CD4-positive, alpha-beta T cell treated with Interleukin-21 for 1 hour (primary cell): ENCODE measurements at places on chromosomes 4 and X.

GRCh38 chr4:92421920-92422319 is 118.2 kb downstream of the GRID2 start:
- DNase-seq = no peak

GRCh38 chr4:7541414-7541810 is 106.7 kb upstream of the PSAPL1 start:
- DNase-seq = no peak

- DNase-seq = no peak
Measured at GRCh38 chrX:123230798-123231197, 46.7 kb downstream of the GRIA3 start.

DNA sequence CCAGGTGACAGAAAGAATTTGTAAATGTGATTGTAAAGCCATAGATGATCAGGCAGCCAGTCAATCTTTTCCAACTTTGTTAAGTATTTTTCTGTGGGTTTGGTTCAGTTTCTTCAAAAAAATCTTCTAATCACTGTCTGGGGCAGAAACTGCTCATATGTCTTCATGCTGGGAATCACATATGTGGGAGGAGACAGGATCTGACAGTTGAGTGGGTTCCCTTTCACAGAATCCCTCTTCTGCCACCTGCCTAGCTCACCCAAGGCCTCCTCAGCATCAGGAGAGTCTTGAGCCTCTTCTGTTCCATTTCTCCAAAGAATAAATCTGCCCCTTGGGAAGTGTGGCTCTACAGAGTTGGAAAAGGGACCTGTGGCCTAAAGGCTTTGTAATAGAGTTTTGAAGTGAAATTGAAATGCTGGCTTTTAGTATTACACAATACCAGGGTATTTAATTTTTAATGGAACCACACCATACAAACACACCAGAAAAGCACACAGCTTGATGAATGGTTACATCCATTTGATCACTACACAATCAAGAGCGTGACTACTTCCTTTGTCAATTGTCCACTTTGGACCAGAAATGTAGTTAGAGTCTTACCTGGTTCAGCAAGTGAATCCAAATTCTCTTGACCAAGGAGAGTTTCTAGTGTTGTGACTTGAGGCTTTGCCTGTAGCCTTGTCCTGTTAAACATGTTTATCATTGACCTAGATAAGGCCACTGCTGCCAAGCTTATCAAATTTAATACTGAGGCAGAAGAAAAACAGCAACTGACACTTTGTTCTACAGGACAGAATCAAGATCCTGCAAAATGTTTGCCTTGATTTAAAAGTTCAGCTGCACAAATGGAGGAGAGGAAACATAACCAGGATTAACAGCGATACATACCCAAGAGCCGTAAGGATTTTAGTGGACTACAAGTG is 20.4 kb downstream of the MSMO1 start:
- no peak for DNase-seq

DNA sequence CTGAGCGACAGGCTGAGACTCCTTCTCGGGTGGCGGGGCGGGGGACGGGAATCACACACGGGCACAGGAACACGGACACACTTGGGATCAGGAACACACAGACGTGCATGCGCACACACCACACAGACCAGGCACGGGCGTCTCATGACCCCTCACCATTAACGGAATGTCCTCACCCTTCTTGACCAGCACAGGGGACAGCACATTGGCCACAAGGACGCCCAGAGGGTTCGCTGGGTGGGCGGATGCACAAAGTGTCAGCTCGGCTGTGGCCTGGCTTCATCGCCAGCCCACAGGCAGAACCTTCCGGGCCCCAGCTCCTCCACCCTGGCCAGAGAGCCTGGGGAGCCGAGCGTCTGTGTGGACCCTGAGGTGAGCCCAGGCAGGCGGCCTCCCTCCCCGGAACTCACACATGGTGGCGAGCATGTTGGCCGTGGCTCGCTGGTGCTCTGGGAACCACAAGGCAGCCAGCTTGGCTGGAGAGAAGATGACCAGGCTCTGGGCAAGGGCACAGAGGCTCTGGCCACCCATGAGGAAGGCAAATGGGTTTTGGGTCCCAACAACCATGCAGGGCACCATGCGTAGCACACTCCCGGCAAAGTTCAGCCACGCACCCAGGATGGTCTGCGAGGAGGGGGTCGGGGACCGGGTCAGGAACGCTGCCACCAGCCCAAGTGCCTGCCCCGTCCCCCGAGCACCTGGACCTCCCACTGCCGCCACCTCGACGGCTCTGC is 3.1 kb downstream of the SLC49A3 start:
- DNase-seq = no peak

DNA sequence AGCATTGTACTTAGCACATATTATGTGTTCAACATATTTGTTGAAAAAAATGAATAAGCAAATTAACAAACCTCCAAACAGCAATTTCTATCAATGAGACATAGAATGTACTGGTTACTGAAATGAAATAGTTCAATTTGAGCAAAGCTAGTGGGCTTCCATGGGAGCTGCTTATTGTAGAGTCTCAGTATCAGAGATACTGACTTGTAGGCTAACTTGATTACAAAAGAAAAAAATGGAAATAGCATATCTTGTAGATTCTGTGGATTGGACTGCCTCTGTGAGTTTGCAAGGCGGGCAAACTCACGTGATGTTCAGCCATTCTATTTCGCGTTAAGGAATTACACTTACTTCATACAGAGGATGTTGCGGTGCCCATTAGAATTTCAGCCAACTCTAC is 222.1 kb upstream of the JADE1 start:
- no peak for DNase-seq

DNA sequence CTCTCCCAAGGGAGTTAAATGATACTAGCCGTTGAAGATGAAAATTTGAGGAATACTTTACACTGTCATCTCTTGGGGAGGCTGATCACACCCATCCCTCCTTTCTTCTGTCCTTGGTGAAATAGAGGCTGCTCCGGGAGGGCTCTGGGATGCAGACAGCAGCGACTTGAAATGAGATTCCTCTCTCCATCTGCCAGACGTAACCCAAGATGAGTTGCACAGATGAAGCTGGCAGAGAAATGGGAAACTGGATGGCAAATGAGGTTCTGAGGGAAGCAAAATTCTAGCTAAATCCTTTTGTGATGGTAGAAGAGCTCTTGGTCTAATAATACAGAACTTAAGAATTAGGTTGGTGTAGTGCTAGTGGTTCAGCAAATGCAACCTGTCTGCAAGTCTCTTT is 201.4 kb downstream of the AASDH start:
- DNase-seq = no peak

GRCh38 chrX:148380650-148381561 is 119.5 kb upstream of the AFF2 start:
- peak; percentile 67 for DNase-seq

- no peak for DNase-seq
Measured at GRCh38 chr4:118751629-118752323, 66.6 kb downstream of the METTL14 start.

DNA sequence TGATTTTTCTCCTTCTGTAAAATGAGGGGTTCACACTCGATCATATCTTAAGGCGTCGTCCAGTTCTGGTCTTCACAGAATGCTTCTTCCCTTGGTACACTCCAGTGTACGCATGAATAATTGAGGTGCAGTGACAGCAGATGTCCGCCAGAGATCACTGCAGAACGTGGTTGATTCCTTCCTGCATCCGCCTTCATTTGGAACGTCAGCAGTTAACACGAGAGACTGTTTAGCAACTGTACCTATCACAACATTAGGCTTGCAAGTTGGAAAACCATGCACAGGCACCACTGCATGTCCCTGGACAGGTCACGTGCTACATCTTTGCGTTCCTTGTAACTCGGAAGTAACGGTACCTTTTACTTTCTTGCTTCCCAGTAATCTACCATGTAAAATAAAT is 66.0 kb upstream of the GEMIN8 start:
- DNase-seq = peak; percentile 50

GRCh38 chrX:132592880-132593279 is 104.0 kb upstream of the MBNL3 start:
- peak; percentile 15 for DNase-seq

DNA sequence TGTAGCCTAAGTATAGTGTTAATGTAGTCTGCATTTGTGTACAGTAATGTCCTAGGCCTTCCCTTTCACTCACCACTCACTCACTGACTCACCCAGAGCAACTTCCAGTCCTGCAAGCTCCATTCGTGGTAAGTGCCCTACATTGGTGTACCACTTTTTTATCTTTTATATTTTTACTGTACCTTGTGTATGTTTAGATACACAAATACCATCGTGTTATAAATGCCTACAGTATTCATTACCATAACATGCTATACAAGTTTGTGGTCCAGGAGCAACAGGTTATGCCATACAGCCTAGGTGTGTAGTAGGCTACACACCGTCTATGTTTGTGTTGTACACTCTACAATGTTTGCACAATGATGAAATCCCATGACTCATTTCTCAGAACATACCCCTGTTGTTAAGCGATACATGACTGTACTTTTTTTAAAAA is 15.4 kb downstream of the TSPAN5 start:
- DNase-seq = no peak

DNA sequence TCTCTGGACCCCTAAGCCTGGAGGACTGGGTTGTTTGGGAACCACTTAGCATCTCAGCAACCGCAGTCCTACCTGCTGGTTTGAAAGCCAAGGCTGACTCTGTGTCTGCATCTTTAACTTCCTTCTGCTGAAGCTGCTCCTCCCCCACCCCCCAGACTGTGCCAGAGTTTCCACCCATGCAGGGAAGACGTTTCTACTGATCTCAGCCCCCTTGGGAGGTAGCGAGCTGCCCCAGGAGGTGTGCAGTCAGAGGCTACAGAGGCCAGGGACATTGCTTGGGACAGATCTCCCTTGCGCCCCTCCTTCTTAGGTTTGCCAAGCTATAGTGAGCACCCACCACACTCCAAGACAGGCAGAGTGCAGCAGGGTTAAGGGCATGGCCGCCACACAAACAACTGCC is 4.7 kb upstream of the FATE1 start:
- no peak for DNase-seq

GRCh38 chr4:138611721-138612120 is 369.6 kb upstream of the SLC7A11 start:
- no peak for DNase-seq

- DNase-seq = no peak
Measured at GRCh38 chr4:136893573-136893972, 638.7 kb downstream of the PCDH18 start.

DNA sequence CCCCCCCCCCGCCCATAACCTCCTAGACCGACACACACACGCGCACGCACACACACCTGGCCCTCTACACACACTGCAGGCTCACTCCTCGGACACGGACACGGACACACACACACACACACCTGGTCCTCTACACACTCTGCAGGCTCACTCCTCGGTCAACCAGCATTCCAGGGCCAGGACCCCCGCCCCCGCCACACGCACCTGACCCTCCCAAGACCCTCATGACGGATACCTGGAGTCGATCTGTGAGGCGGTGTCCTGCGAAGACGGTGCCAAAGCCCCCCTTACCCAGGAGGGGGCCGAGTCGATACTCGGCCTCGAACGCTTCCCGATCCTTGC is 552 bp downstream of the PIM2 start:
- peak; percentile 27 for DNase-seq

- DNase-seq = no peak
Measured at GRCh38 chrX:46838486-46838870, 1.6 kb downstream of the RP2 start.

DNA sequence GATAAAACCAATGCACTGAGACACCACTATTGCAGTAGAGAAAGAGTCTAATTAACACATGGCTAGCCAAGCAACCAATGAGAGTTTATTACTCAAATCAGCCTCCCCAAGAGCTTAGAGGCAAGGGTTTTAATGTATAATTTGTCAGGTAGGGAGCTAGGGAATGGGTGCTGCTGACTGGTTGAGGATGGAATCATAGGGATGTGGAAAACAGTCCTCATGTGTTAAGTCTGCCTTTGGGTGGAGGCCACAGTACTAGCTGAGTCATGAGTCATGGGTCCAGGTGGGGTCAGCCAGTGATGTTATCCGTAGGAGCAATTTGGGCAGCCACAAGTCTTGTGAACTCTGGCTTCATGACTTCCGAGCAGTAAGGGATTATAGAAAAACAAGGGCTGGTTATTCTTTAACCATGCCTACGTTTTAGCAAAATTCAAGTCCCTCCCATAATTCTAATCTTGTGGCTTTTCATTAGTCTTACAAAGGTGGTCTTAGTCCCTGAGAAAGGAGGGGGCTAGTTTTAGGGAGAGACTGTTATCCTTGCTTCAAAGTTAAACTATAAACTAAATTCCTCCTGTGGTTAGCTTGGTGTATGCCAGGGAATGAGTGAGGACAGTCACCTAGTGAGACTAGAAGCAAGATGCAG is 25.1 kb upstream of the PLAC8 start:
- no peak for DNase-seq

GRCh38 chrX:12137951-12138360 is 317 bp upstream of the FRMPD4 start:
- DNase-seq = no peak

DNA sequence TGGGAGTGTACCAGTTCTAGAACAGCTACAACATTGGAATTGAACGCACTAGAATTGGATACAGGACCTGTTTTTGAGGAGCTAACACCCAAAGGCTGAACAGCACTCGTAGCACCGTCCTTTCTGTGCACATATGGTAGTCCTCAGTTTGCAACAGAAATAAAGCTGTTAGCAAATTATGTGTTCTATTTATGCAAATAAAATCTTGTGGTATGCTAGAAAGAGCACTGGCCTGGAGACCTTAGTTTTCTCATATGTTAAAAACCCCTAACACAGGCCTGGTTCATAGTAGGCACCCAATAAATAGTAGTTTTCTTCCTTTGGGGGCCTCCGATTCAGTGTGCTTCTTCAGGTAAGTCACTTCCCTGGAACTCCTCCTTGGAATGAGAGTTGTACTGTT is 140.3 kb downstream of the AR start:
- DNase-seq = no peak

- no peak for DNase-seq
Measured at GRCh38 chr4:182918044-182918607, 940 bp upstream of the DCTD start.

DNA sequence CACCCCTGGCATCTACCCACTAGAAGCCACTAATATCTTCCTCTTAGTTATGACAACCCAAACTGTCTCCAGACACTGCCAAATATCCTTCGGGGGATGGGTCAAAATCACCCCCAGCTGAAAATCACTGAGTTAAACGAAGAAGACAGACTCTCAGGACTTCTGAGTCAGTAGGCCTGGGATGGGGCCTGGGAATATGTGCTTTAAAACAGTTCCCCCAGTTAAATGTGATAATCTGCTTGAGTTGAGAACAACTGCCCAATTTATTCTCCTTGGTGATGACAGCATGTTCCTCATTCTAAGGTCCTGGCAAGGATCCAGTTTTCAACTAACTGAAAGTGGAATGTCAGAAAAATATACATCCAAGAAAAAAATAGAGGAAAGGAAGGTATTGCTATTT is 52.4 kb downstream of the CBLL2 start:
- no peak for DNase-seq

- no peak for DNase-seq
Measured at GRCh38 chr4:61332693-61333092, 132.6 kb downstream of the ADGRL3 start.

GRCh38 chrX:79482686-79483085 is 115.6 kb upstream of the ITM2A start:
- DNase-seq = no peak
